ENCODE measurements at places on chromosomes 6 and 20.

DNA sequence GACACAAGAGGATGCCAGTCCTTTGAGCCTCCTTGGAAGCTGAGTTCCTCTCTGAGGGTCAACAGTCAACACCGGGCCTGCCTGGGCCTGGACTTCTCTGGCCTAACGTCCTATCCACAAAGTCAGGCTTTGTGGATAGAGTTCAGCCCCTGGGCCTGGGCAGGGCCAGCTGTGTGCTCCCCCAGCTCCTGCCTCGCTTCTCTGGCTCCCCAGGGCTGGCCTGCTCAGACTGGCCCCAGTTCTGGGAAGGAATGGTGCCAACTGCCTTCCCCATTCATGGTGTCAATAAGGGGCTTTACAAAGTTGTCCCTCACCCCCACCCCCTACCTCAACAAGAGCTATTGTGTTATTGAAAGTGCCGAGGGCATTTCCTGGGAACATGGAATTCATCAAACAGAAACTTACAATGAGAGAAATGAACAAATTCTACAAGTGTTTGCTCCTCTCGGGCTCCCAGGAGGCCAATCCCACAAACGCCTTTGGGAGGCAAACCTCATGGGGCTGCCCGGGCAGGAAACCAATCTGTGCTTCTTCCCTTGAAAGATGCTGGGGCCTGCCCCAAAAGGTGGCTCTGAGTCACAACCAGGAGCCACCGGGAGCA, 26.5 kb upstream of the PPP1R14C start:
- no peak for DNase-seq

DNA sequence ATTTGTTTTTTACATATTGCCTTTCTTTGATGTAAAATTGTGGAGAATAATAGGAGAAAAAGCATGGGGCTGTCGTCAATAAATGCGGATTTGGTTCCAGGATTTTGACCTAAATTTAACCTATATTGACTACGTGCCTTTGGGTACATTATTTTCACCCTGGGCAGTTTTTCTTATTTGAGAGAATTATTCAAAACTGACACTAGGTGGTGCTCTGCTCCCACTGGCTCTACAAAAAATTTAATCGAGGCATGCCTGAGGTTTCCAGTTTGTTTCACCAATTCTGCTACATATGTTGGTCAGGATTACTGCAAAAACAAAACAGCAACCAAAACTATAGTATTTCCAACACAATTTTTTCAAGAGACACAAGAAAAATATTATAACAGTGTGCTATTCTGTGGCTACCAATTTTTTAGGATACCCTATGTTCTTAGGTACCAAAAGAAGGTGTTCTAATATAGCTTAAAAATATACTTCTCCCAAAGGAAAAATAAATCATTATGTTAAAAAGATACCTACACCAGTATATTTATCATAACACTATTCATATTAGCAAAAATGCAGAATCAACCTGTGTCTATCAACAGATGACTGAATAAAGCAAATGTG, 48.6 kb upstream of the FABP7 start:
- peak; percentile 24 for DNase-seq

DNA sequence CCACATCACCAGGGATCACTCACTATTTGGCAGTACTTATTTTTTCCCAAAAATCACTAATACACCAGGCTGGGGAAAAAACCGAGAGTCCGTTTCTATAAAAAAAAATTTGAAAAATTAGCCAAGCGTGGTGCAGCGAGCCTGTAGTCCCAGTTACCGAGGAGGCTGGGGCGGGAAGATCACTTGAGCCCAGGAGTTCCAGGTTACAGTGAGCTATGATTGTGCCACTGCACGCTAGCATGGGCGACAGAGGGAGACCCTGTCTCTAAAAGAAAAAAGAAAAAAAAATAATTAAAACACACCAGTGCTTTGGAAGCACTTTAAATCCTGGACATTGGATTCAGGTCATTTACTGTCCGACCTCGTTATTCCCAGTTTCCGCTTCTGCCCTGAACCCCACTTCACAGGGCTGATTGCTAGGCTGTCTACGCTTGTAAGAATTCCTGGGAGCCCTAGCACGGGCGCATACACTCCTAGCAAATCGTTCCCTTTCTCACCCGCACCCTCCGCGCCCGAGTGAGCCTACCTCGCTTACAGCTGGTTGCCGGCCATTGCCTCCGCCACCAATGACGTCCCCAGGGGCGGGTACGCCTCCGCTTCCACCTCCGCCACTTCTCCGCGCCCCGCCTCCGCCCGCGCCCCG, at the start of gene TPMT:
TSS of gene TPMT (minus strand) at position 571 of the 643 bp plus-strand sequence. CDS start 5,950 bp downstream, outside the sequence.
- DNase-seq, result peak; percentile 13

DNA sequence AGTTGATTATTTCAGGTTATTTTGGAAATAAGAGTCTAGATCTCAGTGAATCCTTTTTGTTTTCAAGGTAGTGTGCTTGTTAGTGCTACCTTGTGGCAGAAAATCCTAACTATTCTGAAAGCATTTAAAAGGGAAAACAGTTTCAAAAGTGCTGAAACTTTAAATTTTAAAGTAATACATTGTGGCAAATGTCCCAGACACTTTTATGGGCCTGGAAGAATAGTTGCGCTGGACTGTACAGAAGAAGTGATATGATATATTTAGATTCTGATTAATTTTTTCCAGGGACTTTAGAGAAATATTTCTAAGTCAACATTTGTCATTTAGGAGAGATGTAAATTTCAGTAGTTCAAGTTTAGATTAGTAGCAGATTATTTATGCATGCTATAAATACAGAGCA, 96.7 kb upstream of the BMP5 start:
- DNase-seq, result no peak

DNA sequence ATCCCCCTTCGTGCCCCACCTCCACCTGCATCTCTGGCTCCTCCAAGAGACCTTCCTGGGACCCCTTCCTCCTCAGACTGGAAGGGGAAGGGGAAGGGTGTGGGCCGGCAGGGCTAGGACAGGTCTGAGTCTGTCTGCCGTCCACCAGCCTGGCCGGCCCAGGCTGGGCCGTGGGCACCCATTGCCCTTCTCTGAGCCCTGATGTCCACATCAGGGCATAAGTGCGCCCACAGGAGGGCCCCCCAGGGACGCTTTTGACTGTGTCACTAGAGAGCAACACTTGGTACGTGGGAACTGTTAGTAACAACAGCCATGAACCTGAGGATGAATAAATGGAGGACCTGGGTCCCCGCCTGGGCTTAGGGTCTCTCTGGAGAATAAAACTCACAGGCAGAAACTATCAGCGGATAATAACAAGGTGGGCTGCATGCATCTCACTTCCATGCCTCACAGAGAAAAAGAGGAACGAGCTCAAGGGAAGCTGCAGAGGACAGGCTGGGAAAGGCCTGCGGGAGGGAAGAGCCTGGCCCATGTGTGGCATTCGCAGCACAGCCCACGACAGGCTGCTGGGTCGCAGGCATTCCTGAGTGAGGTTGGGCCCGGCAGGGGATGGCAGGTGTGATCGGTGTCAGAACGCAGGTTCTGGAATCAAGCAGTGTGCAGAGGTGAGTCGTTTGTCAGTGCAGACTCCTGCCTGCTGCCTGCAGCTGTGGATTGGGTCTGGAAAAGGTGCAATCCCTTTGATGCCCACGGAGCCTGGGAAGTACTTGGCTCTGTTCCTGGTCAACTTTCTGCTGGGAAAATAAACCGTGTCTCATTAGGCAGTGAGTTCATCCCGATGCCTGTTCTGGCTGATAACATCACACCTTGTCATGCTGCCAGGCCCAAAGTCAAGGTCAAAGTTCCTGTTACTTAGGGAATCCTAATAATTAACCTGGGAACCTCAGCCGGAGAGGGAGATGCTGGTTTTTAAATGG, 60.9 kb downstream of the BCAS4 start:
- no peak for DNase-seq

- DNase-seq, result no peak
Observed at GRCh38 chr6:14726816-14727493, 518.9 kb upstream of the JARID2 start.

- no peak for DNase-seq
Observed at GRCh38 chr6:90294614-90294988, 2.0 kb downstream of the BACH2 start.

GRCh38 chr6:11921017-11921438, 91.1 kb upstream of the HIVEP1 start:
- DNase-seq, result no peak

DNA sequence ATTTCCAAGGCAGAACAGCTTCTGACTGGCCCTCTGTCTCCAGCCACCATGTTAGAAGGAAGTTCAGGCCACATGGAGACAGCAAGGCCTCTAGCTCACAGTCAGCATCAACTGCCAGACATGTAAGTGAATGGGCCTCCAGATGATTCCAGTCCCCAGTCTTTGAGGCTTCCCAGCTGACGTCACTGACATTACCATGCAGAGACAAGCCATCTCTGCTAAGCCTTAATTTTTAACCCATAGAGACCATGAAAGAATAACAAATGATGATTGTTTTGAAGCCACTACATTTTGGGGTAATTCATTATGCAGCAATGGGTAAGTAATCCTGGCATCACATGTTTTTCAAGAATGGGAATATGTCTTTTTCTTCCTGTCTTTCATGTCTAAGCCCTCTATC, 11.3 kb upstream of the DEFB129 start:
- no peak for DNase-seq

GRCh38 chr6:100447900-100448748, 16.6 kb downstream of the SIM1 start:
- no peak for DNase-seq

DNA sequence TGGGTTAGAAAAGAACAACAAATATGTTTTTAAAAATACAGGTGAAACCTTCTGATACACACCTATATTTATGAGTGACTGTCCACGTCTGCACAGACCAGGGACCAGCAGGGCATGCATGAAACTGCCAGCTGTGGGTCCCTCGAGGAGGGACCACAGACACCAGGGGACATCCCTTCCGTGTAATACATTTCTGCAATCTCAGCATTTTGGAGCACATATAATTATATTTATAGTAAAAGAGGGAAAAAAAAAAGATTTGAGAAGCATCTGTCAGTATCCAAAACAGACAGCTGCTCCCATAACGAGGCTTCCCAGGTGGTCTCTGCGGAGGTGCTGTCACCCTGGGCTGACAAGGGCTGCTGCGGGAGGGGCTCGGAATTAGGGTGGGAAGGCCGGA, 40.2 kb downstream of the PMEPA1 start:
- no peak for DNase-seq

- DNase-seq, result peak; percentile 2
Observed at GRCh38 chr6:169425628-169426370, 172.2 kb upstream of the THBS2 start.

- no peak for DNase-seq
Observed at GRCh38 chr6:150928882-150929281, 63.4 kb downstream of the MTHFD1L start.

DNA sequence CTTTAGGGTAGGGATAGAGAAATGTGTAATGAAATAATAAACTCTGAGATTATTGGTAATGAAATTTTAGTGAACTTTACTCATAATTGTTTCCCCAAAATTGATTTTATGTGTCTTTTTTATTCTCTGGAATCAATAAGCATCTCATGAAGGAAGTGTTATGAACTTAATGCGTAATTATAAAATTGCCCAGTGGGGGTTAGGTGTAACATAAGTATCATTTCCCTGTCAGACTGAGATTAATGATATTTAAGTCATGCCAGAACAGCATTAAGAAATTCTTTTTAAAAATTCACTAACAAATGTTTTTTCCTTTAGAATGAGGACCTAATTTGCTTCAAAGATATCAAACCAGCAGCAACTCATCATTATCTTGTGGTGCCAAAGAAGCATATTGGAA, 10.0 kb downstream of the HINT3 start:
- no peak for DNase-seq

GRCh38 chr6:17167327-17167979, 65.6 kb downstream of the STMND1 start:
- DNase-seq, result no peak

- no peak for DNase-seq
Observed at GRCh38 chr6:15507221-15507620, 155.6 kb downstream of the DTNBP1 start.

DNA sequence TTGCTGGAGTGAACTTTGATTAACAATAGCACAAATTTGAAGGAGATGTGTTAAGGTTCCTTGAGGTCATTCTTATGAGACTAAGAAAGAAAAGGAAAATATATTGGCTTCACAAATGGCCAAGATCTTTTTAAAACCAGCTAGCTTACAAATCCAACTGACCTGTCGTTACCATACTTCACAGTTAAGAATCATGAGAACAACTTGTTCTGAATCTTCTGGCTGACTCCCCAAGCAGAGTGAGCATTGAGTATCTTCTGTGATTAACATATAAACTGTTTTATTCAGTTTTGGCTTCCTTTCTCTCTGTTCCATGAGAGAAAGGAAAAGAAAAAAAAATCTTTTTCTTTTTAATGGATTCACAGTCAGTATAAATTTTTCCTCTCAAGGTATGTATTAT, 277.1 kb downstream of the KHDC1L start:
- no peak for DNase-seq

DNA sequence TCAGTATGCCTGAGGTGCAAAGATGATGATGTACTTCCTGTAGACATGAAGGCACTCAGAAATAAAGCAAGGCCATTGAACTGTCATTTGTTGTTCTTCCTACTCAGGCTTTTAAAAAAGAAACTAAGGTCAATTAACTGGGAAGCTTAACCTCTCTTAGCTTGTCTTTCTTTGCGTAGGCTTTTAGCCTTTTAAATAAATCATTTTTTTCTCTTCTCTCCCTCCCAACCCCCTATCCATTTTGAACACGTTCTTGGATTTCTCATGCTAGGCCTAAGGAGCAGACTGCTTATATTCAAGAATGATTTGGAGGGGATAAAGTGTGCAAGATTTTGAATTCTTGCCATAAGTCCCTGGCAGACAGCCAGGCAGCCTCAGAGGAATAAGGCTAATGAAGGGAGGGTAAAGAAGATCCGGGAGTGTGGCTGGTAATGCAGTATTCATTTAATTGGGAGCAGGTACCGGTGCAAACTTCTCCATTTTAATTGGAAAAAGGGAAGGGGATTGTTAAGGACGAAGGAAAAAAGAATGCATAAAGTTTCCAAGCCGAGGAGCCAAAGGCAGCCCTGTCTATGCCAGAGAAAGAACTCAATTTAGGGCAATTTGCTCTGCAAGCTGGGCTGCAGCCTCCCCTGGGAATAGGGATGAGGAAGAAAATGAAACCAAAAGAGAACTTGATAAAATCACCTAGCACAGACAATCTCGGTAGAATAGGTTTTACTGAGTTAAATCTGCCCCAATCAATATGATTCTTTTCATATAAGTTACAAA, 343.8 kb upstream of the MMS22L start:
- DNase-seq, result no peak

- peak; percentile 57 for DNase-seq
Observed at GRCh38 chr6:109526905-109527628, 44.0 kb upstream of the ZBTB24 start.

GRCh38 chr20:32213870-32214269, 6.2 kb downstream of the POFUT1 start:
- no peak for DNase-seq

All from Panc1 (cell line).